ENCODE measurements at places on chromosomes 6 and 20.

DNA sequence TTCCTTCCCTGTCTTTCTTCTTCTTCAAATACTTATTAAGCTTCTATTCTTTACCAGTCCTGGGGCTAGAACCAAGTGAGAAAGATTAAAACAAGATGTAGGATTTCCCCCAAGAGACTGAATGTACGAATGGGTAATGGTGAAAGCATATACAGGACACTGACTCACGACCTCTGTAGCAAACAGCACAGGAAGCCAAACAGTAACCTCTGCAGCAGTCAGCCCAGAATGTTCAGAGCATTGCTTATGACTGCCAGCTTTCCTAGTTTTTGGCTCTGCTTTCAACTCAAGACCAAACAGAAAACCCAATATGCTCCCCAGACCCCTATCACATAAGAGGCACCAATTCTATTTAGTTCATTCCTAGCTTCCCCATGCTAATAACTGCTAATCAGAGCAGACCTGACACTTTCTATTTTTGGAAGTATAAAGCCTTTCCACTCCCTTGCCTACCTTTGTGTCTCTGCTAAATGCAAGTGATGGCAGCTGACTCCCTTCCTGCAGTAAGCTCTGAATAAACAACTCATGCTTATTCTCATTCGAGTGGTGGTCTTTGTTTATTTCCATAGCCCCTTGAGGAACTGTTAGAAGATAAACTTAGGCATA is 690.6 kb downstream of the EPM2A start:
- DNase-seq = peak; percentile 59

GRCh38 chr20:12649234-12649633 is 359.5 kb upstream of the SPTLC3 start:
- no peak for DNase-seq

DNA sequence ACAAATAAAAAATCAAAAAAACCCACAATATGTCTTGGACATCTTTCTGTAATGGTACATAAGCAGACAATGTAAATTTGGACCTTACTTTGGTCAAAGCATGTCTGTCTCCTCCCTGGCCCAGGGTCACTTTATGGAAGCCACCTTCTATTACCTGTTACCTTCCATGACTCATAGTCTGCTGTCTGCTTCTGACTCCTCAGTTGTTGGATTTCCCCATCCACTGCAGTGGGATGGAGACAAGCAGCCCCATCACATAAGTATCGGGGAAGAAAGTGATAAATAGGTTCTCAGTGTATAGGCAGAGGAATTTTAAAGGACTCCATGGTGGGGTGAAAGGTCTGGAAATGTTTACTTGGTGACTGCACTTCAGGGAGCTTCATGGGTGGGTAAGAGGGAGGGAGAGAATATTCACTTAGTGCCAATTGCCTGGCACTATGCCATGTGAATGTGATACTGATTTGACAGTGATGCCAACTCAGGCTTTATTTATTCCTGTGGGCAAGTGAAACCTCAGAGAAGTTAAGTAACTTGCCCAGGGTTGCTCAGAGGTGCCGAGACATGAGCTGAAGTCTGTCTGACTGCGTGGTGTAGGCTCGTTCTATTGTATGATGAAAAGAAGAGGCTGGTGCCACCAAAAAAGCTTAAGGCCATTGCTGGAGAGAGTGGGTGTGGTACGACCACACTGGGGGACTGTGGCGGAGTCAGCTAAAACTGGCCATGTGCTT is 175.6 kb upstream of the RNF24 start:
- DNase-seq = no peak

DNA sequence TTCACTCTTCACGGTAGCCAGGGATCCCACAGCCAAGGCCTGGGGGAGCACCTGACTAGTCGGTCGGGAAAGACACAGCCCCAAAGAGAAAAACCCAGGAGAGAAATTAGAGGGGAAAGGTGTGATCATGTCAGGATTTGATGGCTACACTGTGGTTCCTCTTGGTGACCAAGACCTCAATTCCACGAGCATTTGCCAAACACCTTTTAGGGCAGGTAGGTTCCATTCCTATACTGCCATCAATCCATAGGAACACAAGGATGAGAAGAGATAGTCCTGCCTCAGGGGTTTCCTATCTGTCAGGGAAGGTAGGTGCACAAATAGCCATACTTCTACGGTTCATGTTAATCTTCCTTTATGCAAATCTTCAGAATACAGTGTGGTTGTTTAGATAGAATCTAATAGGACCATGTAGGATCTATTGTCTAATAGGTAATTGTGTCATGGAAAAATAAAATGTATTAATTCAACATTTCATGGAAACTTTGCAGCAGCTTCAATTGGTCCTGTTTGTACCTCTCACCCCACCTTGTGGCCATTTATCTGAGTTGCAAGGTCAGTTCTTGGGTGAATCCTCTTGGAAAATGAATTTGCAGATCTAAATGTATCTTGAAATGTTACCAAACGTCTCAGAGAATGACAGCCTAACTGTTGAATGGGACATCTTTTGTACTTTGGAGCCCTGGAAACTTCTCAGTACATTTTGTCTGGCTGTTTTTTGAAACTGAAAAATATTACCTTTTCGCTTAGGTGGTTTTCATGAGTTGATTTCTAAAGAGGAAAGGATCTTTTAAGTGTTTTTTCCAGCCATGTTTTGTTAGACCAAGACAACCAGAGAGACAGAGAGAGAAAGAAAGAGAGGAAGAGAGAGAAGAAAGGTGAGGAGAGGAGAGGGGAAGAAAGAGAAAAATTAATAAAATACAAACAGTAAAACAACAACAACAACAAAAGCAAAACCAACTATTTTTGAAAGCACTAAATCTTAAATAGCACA is 33.7 kb upstream of the IYD start:
- no peak for DNase-seq

GRCh38 chr20:62821726-62822210 is 4.9 kb downstream of the COL9A3 start:
- DNase-seq = no peak

- DNase-seq = no peak
Observed at GRCh38 chr6:62974452-62974851, 236.8 kb upstream of the FKBP1C start.

GRCh38 chr6:26199773-26200764 is 112.8 kb downstream of the HFE start:
- no peak for DNase-seq

DNA sequence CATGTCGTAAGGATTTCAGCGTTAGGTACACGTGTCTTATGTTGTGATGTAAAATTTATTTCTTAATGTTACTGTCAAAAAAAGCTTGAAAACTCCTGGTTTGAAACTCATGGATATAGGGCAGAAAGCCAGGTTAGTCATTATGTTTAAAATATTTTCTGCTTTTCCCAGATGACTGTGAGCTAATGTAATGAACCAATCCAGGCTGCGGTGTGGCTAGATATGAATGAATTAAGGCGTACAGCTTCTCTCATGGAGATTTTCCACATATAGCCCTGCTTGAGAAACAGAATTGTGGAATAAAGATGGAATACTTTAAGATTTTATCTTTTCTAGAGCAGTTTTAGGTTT is 80.3 kb upstream of the STMND1 start:
- DNase-seq = no peak

DNA sequence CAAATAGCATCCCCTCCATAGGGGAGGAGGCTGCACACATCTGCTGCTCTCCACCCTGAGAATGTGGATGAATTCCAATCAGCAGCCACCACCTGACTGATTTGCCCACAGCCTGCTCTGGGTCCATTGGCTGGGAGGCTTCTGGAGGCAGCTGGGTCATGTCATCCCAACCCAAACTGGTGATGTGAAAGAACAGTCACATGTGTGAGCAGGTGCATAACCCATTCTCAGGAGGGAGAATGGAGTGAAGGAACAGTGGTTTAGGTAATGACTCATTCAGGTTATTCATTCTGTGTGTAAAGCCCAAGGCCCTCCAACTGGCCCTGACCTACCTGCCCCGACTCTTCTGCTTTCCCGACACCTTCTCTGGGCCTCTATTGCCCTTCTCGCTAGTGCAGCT is 90.9 kb upstream of the GCM1 start:
- no peak for DNase-seq

DNA sequence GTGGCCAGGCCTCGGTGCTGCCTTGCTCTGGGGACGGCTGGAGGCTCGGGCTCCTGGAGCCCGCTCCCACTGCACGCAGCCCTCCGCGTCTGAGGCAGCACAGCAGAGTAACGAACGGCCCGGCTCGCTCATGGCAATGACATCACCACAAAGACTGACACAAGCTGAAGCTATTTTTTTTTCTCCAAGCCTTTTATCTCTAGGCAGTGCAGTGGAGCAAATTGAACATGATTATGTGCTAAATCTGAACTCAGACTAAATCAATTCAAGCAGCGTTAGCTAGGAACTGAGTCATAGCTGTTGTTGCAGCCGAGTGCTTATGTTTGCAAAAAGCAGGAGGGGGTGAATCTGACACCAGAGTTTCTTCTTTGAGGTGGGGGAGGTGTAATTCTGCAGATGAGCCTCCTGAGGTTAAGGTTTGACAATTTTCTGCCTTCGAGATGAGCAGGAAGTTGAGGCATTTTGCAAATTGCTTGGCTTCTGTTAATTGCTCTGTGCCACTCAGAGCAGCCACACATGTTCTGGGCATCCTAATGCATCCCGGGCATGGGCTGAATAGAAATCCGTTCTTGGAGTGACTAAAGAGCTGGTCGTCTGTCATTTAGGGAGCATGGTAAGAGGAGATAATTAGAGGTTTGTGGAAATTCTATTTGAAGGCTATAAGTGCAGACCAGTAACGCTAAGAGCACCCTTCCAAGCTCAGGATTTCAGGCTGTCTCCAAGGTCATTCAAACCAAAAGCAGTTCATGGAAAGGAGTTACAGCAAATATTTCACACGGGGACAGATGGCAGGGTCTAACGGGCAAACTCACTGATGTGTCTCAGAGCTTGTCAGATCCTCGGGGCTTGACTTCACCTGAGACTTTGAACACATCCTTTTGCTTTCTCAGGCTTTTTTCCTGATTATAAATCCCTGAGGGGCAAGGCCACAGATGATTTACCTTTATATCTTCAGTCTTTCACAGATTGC is 155.1 kb upstream of the ENPP5 start:
- no peak for DNase-seq

- no peak for DNase-seq
Observed at GRCh38 chr6:63261820-63262219, 50.6 kb downstream of the FKBP1C start.

DNA sequence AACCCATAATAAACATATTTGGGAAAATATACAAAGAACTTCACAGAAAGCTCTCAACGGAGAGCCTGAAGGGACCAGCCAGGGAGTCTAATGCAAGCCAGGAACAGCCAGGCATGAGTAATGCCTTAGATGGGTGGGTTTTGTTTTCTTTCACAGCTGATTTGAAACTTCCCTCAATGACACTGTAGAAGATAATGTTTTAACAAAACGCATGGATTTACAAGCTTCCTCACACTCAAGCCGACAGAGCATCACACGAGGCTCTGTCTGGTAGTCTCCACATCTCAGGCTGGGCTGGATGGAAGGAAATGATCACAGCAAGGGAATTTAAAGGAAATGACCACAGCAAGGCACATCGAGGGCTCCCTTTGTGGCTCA is 113.9 kb downstream of the GMPR start:
- DNase-seq = no peak

DNA sequence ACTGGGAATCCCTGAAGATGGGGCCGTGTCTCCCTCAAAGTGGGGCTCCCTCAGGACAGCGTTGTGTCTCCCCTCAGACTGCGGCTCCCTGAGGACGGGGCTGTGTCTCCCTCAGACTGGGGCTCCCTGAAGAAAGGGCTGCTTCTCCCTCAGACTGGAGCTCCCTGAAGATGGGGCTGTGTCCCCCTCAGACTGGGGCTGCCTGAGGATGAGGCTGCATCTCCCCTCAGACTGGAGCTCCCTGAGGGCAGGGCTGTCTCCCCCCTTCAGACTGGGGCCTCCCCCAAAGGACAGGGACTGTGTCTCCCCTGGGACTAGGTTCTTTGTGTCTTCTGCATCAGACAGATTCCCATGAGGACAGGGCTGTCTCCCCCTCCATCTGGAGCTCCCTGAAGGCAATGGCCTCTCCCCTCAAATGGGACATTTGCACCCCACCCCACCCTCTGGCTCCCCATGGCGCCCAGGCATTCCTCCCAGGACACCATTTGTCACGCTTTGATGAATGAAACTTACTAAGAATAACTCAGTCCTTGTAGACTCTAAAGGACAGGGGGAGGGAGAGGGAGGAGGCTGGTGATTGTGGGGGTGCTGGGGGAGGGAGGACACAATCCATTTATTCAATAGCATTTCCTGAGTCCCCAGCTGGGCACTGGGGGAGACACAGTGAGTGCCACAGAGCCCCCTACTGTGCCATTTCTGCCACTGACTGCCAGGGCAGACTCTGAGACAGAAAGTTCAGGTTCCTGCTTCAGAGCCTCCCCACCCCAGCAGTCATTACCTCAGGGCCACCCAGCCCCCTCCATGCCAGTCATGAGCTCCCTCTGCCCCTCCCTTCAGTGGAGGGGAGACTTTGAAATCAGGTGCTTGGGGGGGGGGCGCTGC is 122.4 kb downstream of the MRPL14 start:
- DNase-seq = no peak

- no peak for DNase-seq
Observed at GRCh38 chr6:20538131-20538662, 3.9 kb downstream of the CDKAL1 start.

DNA sequence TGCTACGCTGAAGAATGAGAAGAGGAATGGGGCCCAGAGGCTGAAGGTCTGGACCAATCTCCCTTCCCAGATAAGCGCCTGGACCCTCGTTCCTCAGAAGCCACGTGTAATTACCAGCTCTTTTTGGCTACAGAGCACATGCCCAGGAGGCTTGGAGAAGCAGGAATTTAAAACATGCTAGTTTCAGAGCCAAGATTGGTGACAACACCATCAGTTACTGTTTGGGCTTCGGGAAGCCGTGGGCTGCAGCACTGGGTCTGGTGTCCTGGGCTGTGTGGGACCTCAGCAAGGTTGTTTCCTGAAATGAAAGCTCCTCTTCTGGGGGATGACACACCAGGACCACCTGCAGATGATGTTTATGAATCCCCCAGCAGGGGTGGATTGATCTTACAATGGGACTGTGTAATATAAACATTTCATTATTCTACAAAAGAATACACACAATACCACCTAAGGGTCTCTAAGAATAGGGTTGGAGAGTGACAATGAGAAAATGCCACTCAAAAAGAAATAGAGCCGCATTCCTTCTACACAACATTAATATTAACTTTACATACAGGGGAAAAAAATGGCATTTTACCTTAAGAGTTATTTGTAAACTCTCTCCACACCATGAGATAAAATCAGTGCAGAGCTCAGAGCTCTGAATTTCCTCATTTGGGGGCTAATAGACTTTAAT is 207.8 kb upstream of the FOXQ1 start:
- DNase-seq = no peak

DNA sequence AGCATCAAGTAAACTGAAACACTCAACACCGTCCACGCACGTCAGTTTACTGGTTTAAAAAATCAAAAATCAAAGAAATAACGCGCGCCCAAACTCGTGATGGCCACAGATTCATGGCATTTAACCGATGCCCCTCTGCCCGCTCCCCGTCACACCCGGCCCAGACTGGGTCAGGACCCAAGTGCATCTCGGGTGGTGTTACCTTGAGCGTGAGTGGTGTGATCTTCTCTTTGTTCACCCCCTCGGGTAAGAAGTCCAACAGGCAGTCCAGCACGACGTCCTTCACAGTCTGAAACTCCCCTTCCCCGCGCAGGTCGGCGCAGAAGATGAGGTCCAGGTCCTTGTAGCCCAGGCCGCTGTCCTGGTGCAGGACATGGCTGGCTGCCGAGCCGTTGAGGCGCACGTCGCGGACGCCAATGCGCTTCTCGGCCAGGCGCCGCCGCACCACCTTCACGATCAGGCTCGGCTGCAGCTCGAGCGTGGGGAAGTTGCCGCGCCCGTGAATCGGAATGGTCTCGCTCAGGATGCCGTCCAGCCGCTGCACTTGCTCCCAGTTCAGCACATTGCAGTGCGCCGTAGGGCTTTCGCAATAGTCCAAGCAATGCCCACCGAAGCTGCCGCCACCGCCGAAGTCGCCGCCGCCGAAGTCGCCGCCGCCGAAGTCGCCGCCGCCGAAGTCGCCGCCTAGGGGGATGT is 945 bp downstream of the TENT5A start:
- DNase-seq = no peak
